ENCODE measurements at places on chromosomes 13 and 19.

GRCh38 chr13:79781829-79782540 is 301.0 kb downstream of the NDFIP2 start:
- no peak for DNase-seq

DNA sequence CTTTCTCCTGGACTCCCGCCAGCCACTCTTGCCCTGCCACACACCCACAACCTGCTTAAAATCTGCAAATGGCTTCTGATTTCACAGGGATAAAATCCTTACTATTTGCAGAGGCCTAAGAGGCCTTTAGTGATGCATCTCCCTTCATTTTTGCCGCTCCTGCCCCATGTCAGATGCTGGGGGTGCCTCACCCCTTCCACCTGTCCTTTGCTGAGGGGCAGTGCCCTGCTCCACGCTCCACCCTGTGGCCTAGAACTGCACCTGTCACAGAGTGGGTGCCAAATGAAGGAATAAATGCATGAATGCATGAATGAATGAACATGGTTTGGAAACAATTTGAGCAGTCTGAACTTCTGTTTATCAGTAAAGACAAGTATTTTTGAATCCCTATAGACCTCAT is 34.1 kb upstream of the UQCRFS1 start:
- DNase-seq: no peak

GRCh38 chr13:29284726-29285125 is 310.8 kb downstream of the SLC7A1 start:
- no peak for DNase-seq

DNA sequence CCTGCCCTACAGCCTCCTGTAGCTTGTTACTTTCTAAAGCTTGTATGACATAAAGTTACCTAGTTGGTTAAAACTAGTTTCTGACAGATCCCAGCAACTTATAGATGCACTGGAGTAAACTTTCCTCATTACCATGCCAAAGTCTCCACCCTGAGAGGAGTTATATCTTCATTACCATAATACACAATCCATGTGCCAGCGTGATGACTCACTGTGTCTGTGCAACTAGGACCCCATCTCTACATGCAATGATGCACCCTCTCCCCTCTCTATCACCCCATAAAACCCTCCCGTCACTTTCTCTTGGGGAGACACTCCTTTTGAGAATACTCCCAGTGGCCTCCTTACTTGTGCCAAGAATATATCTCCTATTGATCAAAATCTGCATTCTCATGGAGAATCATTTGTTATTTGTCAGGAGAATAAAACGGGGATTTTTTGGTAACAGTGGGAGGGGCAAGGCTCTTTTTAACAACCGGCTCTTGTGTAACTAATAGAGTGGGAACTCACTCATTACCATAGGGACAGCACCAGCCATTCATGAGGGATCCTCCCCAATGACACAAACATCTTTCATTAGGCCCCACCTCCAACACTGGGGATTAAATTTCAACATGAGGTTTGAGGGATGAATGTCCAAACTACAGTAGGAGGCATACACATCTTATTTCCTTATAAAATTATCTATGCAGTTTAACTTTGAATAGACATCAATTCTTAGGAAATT is 235.1 kb upstream of the ATXN8OS start:
- no peak for DNase-seq

GRCh38 chr19:7862413-7862951 is 11.7 kb downstream of the PRR36 start:
- peak; percentile 56 for DNase-seq

GRCh38 chr13:36715841-36716240 is 42.0 kb downstream of the SERTM1 start:
- no peak for DNase-seq

GRCh38 chr19:33677745-33678426 is 56.1 kb downstream of the CHST8 start:
- DNase-seq: no peak

- no peak for DNase-seq
These were observed 1.2 kb upstream of the LRRC63 start for GRCh38 chr13:46210362-46211083.

GRCh38 chr13:93227280-93227877 is 772 bp downstream of the GPC6 start:
- DNase-seq: peak; percentile 91

DNA sequence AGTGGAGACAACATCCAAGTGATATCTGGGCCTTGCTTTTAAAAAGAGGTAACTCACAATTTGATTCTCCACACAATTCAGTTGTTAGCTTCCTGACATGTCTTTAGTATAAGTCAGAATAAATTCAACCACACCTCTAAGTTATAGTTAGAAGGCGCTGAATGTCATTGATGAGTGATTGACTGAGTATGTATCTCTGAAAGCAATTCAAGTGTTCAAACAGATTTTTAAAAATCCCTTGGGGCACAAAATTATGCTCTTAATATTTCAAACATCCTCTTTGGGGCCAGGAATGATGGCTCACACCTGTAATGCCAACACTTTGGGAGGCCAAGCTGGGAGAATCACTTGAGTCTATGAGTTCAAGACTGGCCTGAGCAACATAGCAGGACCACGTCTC is 137.0 kb upstream of the PRR20A start:
- DNase-seq: no peak

- no peak for DNase-seq
These were observed 2.5 kb upstream of the RFPL4AL1 start for GRCh38 chr19:55766466-55766865.

GRCh38 chr19:45681391-45682015 is 10.2 kb downstream of the SNRPD2 start:
- peak; percentile 70 for DNase-seq

DNA sequence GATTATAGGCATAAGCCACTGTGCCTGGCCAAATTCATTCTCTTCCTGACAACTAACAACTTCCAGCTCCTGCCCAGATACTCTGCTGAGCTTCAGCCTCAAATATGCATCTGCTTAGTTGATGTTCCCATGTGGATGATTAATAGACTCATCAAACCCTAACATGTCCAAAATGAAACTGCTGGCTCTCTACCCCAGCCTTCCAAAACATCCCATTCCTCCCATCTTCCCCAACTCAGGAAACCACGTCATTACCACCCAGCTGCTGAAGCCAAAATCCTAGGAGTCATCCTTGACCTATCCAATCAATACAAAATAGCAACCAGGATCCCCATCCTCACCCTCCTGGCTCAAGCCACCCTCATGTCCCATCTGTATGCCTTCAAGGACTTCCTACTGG is 20.9 kb downstream of the POU2F2 start:
- DNase-seq: no peak

DNA sequence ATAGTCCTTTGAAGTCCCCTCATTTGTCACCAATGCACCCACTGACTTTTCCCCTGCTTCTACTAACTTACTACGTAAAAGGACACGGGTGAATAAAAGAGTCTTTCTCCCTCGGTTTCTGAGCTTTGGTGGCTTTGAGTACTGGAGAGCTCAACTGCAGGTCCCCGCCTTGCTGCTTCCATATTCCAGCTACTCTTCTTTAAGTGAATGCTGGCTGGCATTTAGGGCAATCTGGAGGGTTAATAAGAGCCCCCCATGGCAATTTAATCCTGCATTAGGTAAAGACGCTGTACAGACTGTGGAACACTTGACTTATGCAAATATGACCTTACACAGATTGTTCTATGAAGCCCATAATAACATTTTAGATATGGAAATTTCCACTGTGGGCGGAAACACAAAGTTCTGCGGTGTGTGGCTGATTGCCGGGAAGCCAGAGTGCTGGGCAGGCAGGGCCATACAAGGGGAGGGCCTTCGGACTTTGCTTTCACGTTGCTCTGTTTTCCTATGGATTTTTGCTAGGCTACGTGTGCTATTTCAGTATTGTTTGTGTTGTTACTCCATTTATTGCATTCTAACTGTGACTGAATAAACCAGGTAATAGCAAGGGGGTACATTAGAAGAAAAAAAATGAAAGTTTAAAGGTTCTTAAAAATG is 97.5 kb downstream of the SLC10A2 start:
- no peak for DNase-seq

DNA sequence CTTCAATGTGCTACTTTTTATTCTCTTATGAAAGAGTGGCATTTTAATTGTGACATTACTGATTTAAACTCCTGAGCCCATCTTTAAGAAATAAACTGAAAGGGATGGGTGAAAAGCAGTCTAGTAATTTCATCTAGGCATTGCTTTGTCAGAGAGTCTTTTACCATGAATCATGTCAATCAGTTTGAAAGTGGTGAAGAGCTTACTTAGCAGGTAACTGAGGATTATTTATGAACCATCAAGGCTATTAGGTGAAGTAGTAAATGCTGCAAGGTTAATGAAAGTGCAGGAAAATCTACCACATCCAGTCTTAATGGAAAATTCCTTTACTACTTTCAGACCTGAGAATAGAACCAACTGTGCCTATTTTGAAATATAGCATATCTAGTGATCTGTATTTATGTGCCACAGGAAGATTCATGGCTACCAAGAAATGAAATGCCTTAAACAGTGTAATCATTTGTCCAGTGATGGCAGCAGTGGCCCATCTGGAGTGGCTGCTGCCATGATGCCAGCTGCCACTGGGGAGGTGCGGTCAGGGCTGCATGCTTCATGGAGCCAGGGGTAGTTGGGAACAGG is 368.9 kb downstream of the SLITRK6 start:
- no peak for DNase-seq

- no peak for DNase-seq
These were observed 14.6 kb downstream of the CBLC start for GRCh38 chr19:44792281-44792680.

DNA sequence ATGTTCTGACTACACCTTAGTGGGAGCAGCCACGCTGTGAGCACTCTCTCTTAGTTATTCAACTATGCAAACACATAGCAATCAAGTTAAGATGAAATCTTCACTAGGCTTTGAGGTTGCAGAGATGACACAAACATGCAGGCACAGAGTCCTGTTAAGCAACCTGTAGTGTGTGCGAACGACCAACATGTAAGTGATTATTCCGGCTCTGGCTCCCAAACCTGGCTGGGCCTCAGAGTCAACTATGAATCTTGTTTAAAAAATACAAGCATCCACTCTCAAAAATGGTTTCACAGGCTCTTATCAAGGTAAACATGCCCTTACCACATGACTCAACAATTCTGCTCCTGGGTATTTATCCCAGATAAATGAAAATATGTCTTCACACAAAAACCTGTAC is 91.4 kb downstream of the IRS2 start:
- no peak for DNase-seq

DNA sequence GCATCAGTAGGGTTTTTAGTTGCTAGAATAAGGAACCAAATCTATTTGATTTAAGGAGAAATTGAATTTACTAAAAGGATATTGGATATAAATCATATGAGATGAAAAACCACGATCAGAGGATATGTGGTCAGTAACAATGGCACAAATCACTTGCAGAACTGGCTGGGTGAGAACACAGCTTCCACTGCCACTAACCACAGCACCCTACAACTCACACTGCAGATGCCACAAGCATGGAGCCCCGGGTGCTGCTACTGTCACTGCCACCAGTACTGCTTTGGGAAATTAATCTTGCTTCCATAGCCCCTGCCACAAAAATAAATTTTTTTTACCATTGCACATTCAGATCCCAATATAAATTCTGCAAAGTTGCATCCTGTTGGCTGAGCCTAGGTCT is 40.6 kb upstream of the KLF12 start:
- DNase-seq: no peak

DNA sequence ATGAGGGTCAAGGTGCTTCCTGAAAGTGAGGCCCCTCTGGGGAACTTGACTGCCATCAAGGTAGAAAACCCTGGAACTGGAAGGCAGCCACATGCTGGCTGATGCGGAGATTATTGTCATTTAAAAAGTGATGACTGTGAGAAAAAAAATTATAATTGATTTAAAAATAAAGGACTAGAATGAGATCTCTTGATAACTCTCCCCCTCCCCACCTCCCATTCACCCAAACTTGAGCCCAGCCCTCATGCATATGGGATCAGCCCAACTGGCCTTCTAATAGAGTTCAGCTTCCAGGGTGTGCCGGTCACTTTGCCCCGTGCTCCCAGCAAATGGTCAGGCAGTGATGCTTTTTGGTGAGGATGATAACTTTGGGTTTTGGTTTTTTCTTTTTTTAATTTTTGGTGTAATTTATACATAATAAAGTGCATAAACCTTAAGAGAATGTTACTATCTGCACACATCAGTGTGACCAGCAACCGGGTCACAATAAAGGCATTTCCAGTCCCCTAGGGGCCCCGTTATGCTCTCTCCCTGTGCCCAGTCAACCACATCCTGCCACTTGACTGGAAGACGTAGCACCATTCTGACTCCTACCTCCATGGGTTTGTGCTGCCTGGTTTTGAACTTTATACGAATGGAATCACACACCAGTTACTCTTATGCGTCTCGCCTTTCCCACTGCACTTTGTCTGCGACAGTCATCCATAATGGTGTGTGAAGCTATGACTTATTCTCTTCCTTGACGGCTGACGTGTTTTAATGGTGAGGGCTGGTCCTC is 187.9 kb downstream of the USP12 start:
- no peak for DNase-seq

DNA sequence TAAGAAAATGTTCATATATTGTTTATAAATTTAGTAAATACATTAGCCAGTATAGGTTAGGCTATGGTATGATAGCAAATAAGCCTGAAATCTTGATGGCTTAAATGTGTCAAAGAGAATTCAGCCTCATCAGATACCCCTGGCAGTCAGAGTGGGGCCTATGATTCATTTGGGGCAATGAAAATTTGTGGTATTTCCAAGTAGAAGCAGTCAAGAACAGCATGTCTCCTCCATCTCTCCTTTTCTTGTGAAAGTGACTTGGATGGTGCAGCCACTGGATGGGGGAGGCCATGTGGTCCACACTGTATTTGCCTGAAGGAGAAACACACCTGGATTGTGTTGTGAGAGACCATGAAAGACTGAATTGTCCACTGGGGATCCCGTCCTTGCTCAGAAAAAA is 82.7 kb downstream of the DLEU7 start:
- DNase-seq: no peak

DNA sequence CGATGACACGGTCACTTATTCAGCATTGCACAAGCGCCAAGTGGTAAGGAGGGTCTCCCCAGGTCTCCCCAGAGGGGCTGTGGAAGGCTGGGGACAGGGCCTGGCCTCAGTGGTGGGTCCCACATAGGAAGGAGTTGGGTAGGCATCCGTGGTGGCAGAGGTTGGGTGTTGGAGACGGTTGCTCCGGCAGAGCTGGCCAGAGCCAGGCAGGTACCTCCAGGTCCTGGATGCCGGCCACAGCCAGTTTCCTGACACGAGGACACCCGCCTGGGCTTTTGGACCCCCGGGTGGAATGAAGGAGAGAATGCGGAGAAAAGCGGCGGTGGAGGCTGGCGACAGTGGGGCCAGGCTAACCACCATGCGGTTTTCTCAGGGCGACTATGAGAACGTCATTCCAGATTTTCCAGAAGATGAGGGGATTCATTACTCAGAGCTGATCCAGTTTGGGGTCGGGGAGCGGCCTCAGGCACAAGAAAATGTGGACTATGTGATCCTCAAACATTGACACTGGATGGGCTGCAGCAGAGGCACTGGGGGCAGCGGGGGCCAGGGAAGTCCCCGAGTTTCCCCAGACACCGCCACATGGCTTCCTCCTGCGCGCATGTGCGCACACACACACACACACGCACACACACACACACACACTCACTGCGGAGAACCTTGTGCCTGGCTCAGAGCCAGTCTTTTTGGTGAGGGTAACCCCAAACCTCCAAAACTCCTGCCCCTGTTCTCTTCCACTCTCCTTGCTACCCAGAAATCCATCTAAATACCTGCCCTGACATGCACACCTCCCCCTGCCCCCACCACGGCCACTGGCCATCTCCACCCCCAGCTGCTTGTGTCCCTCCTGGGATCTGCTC is 1.3 kb upstream of the FFAR1 start:
- DNase-seq: no peak

- no peak for DNase-seq
These were observed 20.8 kb upstream of the ZNF181 start for GRCh38 chr19:34713262-34713637.
